ENCODE measurements at places on chromosomes 12 and 14.

DNA sequence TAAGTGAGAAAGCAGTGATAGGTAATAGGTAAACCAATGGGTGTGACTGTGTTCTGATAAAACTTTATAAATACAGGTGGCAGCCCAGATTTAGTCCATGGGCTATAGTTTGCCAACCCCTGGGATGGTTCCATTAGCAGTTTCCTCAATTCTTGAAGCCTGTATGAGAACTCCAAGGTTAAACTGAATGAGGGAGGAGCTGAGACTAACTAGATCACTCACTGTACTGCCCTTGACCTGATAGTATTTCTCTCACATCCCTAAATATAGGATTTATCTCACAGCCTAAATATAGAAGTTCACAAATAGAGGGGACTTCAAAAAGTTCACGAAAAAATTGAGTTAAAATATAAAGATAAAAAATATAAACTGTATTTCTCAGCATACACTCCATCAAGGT, 439.6 kb upstream of the CCDC196 start:
- no peak for DNase-seq

DNA sequence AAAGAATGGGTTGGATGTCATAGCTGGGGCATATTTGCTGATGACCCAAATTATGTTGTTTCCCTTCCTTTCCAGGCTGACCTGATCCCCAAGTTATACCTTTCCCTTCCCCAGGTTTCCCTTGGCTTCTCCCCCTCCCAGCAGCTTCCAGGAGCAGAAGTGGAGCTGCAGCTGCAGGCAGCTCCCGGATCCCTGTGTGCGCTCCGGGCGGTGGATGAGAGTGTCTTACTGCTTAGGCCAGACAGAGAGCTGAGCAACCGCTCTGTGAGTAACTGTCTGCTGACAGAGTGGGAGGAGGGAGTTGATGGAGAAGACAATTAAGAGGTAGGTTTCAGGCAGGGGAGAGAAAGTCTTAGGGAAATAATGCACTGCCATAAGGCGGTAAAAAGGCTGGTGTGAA, 25.0 kb downstream of the A2ML1 start:
- DNase-seq: no peak

GRCh38 chr12:8037947-8038346, 5.4 kb downstream of the FOXJ2 start:
- no peak for DNase-seq

DNA sequence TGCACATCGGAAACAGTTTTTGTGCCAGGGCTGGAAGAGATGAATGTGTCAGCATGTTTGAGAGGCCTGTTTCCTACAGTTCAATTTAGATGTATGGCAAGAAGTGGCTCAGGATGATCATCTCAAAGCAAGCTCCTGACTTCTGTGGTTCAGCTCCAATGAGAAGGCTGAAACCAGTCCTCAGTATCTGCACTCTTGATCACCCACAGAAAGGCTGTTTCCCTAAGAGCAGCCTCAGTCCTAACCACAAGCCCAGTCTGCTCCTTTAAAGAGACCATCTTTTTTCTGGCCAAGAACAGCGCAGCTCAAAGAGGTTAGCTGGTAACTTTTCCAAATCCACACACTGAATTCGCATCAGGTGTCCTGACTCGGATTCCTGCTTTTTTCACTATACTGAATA, 19.2 kb downstream of the CSRP2 start:
- no peak for DNase-seq
